ENCODE measurements at places on chromosomes 16 and 17.

DNA sequence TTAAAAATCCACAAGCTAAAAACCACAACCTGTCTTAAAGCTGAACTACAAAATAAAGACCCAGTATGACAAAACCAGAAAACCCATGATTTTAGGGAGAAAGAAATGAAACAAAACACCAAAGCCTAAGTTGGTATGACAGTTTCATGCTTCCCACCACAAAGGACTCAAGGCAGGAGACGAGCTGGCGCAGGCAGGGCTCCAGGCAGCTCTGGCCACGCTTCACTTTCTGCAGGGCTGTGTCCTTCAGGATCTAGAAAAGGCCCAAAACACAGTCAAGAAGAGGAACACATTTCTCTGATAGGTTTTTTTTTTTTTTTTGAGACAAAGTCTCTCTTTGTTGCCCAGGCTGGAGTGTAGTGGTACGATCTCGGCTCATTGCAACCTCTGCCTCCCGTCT, 75.3 kb downstream of the WDR59 start:
- no peak for DNase-seq

DNA sequence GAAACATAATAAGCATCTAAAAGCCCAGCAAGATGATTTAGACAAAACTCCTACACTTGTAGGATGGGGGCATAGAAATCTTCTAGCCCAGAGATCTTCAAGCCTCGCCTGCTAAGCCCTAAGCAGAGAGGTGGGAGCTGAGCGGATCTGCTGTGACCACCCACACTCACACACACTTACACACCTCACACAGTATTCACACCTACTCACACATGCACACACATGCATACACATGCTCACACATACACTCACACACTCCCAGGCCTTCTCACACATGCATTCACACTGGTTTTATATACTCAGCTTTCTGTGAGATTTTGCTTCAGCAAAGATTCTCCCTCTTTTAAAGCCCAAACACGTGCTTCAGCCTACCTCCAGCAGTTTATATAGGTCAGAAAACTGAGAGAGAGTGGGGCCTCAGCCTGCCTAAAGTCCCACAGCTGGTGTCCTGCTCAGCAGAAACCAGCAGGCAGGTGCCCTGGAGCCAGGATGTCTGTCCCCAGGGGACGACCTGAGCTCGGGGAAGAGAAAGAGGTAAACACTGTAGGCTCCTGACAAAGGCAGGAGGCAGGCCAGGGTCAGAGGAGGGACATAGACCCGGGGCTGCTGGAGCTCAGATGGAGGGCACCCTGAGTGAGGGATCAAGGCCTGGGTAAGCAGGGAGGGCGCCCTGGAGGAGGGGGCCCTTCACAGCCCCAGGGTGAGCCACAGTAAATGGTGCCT, 12.0 kb upstream of the KRT19 start:
- no peak for DNase-seq

DNA sequence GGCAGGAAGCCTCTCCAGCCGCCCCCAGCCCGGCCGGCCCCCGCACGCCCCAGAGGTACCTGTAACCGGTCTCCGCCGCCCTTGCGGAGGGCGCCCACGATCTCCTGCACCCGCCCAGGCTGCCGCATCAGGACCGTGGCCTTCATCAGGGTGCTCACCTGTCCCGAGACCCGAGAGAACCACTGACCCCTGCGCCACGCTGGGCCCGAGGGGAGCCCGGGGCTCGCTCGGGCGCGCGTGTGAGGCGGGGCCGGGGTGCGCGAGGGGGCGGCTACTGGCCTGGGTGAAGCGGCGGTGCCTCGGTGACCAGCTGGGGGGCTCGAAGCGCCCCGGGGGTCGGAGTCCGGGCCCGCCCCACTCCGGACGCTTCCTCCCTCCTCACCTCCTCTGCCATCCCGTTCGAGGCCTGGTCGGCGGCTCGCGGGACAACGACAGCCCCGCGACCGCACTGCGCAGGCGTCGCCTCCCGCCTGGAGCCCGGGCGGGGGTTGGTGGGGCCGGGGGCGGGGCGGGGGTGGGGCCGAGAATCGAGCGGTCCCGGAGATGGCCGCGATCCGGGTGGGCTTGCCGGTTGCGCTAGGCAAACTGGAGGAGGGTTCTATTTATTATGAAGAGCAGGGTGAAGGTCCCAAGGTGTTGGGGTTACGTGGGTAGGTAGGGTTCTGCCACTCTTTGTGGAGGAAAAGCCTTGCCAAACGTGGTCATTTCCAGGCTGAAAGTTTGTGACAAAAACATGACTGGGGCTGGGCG, at the start of gene NT5C3B:
Gene NT5C3B, minus strand, starts transcription at position 433 of the 750 bp plus-strand sequence. Its CDS starts 39 bp downstream, at position 394.
- DNase-seq, result no peak

- DNase-seq, result no peak
Observed at GRCh38 chr17:40361925-40362695, 2.4 kb downstream of the GJD3 start.

GRCh38 chr16:65375651-65376050, 253.8 kb upstream of the CDH11 start:
- DNase-seq, result no peak

GRCh38 chr16:6732166-6732565, 600.5 kb upstream of the RBFOX1 start:
- DNase-seq, result no peak

- DNase-seq, result no peak
Observed at GRCh38 chr16:11108466-11108805, 147.6 kb downstream of the SOCS1 start.

DNA sequence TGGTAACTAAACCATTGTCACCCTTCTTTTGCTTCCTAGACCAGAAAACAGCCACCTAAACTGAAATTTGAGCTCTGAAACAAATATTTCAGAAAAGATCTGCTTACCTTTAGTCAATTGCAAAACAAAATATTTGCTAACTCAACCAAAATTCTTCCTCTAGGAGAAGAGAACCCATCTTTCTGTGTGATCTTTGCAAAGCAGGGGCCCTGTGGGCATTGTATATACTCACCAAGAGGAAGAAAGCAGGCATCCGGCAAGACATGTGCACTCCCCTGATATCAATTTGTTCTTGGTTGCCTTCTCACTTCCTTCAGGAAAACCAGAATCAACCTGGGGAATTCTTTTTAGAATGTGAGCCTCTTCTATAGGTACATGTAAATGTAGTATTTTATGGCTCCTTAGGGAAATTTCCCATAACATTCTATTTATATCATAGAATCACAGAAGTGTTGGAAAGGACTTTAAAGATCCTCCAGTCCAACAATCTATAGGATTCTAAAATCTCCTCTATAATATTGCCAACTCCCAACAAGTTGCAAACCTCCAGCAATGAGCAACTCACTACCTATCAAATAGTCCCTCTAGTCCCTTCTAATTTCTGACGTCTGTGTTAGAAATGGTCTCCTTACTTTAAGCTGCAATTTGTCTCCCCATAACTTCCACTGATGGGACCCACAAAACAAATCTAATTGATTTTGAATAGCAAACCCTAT, 966 bp downstream of the SLFN14 start:
- DNase-seq, result no peak

GRCh38 chr17:31798205-31798724, 60.8 kb downstream of the COPRS start:
- DNase-seq, result no peak
